ENCODE measurements at places on chromosomes 12 and 14.

DNA sequence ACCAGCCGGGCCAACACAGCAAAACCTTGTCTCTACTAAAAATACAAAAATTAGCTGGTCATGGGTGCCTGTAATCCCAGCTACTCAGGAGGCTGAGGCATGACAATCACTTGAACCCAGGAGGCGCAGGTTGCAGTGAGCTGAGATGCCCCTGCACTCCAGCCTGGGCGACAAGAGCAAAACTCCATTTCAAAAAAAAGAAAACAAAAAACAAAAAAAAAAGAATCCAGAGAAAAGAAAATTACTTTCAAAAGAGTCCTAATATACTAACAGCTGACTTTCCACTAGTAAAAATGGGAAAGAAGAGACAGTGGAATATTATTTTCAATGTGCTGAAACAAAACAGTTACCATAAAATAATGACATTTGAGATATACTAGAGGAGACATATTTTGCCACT is 8.3 kb upstream of the INSM2 start:
- no peak for DNase-seq

DNA sequence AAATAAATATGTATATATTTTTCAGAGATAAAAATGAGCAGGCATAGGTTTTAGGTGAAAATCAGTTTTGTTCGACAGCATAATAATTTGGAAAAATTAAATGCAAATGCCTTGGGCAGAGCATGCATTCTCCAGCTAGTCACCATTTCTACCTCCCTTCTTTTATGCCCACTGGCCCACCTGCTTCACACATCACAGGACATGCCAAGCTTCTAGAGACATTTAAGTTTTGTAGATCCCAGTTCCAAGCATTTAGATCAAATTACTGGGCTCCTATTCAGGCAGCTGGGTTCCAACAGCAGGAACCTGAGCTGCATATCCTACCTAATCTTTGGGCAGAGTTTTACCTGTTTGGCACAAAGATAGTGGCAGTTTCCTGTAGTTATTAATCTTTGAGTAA is 67.6 kb upstream of the SLC38A4 start:
- no peak for DNase-seq

GRCh38 chr12:23726646-23727045 is 222.8 kb downstream of the SOX5 start:
- no peak for DNase-seq

- DNase-seq: no peak
Measured at GRCh38 chr12:117908411-117908810, 60.4 kb downstream of the KSR2 start.

- DNase-seq: no peak
Measured at GRCh38 chr12:30753751-30754382, 884 bp downstream of the CAPRIN2 start.

DNA sequence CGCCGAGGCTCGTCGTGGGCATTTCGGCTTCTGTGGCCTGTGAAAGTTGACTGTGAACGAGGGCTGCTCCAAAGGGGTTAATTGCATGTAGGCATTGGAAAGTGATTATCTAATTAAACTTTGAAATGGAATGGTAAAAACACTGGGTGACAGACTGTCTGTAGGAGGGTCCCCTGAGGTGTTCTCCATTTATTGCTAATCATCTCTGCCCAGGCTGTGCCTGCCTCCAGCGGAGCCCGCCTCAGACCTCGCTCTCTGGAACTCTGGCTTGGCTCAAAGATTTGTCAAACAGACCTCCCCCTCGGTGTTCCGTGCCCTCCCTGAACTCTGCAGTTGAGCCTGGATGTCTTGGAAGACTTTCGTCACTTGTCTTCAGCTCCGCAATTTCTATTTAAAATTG is 50.2 kb upstream of the VRK1 start:
- DNase-seq: no peak

GRCh38 chr14:69647213-69647612 is 35.8 kb downstream of the SUSD6 start:
- DNase-seq: no peak

- DNase-seq: no peak
Measured at GRCh38 chr12:113932381-113933196, 33.5 kb downstream of the RBM19 start.

DNA sequence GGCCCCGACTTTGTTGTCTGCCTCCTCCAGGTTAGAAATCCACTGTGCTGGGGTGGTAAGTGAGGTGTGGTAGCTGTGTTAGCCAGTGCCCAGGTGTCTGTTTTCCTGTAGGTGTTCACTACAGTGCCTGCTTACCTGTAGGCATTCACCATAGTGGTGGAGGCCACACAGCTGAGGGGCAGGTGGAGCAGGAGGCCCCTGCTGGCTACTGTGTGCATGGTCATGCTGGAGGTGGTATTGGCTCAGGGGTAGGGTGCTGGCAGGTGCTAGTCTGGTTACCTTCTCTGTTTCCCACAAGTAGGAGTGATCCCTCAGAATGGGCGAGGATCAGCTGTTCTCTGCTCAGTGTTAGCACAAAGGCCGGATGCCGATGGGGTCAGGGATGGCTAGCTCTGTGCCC is 217.3 kb downstream of the SYT10 start:
- no peak for DNase-seq

DNA sequence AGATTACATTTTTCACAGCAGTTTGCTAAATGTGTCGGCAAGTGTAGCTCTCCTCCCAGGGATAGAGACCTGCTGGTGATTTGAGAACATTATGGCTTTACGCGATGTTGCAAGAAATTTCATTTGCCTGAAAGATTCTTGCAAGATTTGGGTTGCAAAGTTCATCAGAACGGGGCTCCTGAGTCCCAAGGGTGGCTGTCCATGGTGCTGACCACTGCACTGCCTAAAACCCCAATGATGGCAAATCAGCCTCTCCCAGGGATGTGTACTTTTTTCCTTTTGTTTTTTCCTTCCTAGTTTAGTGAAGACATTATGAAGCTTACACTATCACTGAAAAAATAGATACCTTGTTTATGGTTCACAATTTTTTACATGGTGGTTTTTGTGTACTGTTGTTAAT is 85.4 kb downstream of the WSCD2 start:
- no peak for DNase-seq

DNA sequence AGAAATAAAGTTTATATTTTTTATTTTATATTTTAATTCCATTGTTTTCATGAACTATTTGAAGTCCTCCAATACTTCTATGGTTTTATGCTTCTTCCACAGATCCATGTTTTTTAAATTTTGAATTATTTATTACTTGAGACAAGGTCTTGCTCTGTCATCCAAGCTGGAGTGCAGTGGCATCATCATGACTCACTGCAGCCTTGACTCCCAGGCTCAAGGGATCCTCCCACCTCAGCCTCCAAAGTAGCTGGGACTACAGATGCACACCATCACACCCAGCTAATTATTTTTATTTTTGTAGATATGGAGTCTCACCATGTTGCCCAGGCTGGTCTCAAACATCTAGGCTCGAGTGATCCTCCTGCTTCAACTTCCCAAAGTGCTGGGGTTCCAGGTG is 28.8 kb upstream of the DLGAP5 start:
- no peak for DNase-seq

- no peak for DNase-seq
Measured at GRCh38 chr14:24074625-24075484, 3.5 kb downstream of the CPNE6 start.

GRCh38 chr14:62557416-62557815 is 487.8 kb downstream of the KCNH5 start:
- DNase-seq: no peak

DNA sequence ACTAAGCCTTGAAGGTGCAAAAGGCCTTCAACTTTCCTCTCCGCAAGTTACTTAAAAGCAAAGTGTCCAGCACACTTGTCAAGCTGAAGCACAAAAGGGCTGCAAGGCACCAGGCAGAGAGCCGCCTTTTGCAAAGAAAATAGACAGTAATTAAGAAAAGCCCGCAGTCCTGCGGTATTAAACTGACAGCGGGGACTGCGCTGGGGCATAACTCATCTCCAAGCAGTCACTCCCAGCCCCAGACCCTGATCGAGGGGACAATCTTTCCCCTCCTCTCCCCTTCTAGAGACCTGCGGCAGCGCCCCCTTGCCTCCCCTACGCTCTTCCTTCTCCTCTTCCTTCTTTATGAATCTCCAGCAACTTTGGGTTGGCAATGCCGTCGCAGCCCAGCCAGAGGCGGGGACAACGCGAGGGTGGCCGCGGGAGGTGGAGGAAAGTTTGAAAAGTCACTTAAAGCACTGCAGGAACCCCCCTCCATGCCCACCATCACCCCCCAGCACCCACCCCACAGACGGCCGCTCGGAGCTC is 200.9 kb upstream of the CAND1 start:
- no peak for DNase-seq

DNA sequence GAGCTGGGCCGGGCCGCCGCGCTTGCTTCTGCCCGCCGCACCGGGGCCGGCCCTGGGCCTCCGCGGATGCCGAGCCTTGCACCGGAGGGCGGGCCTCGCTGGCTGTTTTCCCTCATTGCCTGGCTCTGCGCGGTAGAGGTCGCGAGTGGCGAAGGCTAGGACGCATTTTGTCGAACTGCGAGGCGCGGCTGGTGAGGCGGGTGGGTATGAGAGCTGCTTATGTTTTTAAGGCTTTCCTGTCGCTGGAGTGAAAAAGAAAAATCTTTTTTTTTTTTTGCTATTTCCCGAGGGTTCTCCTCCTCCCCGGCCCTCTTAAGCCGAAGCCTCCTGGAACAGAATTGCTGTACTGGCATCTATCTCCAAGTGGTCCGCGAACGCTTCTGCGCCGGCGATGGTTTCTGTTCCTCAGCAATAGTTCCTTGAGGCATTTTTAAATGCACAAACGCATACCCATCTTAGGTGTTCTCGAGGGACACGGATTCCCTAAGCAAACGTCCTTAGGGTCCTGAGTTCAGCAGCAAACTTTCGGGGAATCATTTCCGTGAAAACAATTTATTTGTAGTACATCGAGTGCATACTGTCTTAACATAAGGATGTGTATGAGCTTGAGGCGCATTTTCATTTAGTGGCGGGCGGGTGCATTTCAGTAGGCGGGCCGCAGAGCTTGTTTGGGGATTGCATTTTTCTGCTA is 631 bp downstream of the RESF1 start:
- peak; percentile 69 for DNase-seq

DNA sequence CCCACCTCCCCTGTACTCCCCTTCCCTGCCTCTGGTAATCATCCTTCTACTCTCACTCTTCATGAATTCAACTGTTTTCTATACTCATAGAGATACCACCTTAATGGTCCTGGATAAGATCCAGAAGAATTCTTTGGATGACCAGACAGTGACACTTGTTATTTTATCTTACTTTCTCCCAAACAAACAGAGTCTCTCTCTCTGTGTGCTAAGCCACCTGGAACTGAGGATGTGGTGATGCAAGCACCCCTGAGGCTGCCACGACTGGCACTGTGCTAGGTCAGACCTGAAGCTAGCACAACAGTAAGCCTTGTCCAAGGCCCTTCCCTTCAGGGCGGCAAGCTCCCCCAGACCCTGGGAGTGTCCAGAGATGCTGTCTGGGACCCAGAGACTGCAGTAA is 250.2 kb downstream of the C12orf50 start:
- DNase-seq: no peak

DNA sequence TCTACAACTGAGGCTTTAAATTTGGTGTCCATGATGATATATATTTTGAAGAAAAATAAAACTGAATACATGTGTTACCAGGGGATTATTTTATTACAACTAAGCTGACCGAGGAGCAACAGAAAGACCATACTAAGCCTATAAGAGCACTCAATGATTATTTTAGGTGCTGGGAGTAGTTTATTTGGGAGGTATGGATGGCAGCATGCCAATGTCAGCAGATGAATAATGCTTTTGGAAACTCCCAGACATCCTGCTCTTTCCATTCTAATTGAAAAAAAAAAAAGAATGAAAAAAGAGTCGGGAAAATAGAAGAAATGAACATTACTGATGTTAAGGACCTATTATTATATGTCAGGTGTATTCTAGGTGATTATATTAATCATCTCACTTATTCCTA is 441.2 kb downstream of the BTG1 start:
- DNase-seq: no peak

DNA sequence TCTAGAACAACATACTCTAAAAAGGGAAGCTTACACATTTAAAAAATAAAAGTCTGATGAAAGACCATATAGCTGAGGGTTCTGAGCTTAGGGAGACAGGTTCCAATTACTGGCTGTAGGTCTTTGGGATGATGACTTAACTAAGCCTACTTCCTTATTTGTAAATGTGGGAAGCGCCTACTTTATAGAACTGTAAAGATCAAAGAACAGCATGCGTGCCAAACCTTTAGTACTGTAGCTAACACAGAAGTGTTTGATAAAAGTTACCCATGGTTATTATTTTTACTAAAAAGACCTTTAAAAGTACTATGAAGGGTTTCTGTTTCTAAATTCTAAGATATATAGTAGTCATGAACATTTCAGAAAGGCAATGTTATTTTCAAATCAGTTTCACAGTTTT is 35.7 kb downstream of the STK38L start:
- DNase-seq: no peak

DNA sequence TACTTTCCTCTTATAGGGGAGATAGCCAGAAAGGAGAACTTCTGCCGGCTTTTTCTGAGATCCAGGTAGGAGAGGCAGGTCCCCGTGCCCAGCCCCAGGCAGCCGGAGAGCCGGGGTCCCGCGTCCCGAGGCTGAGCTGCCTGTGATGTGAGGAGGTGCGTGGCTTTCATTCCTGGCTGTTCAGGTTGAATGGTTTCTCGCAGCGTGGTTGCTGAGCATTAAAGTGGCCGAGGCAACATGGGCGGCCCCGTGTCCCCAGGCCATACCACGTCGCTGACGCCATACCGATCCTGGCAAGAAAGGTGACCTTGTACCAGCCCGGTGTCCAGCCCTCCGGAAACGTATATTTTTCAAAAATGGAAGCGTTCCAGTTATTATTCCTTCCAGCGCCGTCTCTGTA is 116.7 kb upstream of the MYL2 start:
- no peak for DNase-seq

GRCh38 chr14:97644365-97644764 is 847.2 kb downstream of the VRK1 start:
- DNase-seq: no peak

DNA sequence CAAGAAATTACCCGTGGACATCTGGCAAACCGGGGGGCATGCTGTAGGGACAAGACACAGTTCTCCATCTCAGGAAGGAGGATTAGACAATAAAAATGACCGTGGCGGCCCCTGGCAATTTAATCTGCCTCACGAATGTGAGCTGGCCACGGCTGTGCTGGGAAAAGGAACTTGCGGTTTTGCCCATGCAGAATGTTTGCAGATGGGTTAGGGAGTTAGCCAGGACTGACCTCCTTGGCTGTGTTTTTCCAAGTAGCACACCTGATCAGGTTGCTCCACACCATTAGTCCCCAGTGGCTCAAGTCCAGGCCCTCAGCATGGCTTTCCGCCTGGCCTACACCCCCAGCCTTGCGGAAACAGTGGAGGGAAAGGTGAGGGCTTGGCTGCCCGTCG is 20.8 kb downstream of the TPCN1 start:
- no peak for DNase-seq

DNA sequence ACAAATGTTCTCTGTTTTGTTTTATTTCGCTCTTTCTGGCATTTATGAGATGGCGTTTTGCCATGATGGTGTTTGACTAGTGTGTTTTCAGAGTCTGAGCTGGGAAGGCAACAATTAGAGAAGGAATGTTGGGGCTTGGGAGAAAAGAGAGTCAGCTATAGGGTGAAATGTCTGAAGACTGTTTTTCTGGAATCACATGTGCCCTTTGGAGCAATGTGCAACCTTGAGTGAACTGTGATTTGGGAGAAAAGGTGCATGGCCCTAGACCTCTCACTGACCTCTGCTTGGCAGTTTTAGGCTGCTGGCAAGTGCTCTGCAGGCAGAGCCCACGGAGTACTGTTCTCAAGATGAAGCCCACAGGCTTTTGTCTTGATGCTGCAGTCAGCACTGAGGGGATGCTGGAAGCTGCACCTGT is 379.9 kb upstream of the PDE3A start:
- DNase-seq: no peak
